Stimulated activated CD8-positive, alpha-beta memory T cell treated with anti-CD3 and anti-CD28 coated beads, Interleukin-4, amount 100 ng/mL, for 1 hour (primary cell): ENCODE measurements at places on chromosomes 2 and 18.

- DNase-seq = no peak
These were observed 1.3 kb upstream of the PDK1 start for GRCh38 chr2:172554352-172555271.

DNA sequence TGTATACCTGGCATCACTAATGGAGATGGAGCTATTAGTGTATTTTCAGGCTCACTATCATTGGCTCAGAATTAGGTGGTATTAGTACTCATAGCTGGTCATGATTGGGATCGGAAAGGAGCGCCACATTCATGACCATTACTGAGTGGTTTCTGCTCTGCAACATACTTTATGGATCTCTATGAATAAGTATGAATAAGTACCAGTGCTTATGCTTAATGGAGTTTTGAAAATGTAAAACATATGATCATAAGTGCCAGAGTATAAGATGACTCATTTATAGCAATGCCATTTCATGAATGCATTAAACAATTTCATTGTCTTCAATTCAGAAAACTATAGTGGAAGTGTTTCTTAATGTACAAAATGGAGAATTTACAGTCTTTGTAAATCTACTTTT lies 156.7 kb downstream of the GALNT3 start:
- no peak for DNase-seq

DNA sequence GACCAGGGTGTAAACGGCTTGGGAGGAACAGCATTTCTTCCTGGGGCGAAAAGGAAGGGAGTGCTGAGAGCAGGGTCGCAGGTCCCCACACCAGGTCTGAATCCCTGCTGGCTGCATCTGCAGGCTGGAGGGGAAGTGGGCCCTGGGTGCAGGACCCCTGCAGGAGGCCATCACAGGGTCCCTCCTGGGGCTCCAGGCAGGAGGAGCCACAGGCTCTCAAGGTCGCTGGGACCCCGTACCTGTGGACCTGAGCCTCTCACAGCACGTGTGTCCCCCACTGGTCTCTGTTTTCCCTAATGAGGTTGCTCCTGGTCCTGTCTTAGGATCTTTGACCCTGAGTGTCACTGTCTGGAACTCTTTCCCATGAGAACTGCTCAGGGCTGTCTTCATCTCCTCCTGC lies 147.8 kb upstream of the ZNF236 start:
- DNase-seq = no peak

- DNase-seq = no peak
These were observed 5.5 kb downstream of the TMEM177 start for GRCh38 chr2:119684518-119684917.

DNA sequence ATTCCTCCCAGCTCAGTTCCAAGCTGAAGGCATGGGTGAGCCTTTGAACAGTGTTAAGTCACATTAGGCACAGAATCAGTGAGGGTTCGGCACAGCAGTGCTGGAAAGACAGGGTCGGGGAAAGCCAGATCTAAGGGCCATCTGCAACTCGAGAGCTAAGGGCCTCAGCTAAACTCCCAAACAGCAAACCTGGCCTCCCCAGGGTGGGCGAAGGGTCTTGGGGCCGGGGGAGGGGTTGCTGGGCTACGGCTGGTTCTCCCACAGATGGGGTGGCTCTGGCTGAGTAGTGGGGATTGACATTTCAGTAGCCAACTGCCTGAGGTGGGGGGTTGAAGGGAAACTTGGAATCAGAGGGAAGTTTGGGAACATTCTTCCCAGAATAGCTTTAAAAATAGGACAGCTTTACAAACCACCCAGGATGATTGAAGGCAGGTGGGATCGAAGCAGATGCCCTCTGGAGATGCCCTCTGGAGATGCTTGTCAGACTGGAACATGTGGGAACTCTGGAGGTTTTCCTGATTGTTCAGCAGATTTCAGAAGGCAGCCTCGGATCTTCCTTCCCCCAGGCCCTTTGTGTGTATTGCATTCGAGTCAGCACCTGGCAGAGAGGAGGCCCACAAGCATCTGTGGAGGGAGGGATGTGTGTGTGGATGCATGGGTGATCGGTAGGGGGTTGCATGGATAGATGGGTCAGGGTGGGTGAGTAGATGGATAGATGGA lies 156.4 kb downstream of the SMAD7 start:
- DNase-seq = no peak

- DNase-seq = no peak
These were observed 58.4 kb downstream of the LRATD1 start for GRCh38 chr2:14690926-14691325.

- no peak for DNase-seq
These were observed 566.0 kb downstream of the TMX3 start for GRCh38 chr18:68148863-68149262.

DNA sequence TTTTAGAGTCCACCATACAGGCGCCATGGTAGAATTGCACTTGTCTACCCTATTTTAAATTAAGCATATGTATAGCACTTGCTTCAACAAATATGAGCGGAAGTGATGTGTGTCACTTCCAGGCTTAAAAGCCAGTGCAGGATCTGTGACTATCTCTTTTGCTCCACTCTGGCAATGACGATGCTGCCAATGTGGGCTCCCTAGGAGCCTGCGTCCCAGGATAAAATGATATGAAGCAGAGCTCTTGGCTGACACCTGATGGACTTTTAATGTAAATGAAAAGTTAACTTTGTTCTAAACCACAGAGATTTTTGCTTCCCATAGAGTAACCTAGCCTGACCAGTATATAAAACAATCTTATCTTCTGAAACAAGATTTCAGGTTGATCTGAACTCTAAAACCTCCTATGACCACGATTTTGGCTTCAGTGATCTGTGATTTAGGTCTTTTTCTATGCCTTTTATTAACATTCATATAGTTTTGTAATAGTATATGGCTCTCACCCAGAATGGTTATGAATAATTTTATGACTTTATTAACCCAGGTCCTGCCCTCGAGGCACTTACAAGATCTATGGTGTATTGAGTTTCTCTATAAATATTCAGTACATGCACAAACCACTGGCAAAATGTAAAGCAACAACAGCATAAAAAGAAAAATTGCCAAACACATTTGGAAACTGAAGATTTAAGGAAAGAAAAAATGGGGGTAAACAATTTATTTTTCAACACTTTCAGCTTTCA lies 422.5 kb upstream of the PIK3C3 start:
- no peak for DNase-seq

GRCh38 chr18:37438417-37439180 lies 127.0 kb downstream of the CELF4 start:
- no peak for DNase-seq

- DNase-seq = no peak
These were observed 72.3 kb downstream of the ABCA12 start for GRCh38 chr2:215066124-215066523.

DNA sequence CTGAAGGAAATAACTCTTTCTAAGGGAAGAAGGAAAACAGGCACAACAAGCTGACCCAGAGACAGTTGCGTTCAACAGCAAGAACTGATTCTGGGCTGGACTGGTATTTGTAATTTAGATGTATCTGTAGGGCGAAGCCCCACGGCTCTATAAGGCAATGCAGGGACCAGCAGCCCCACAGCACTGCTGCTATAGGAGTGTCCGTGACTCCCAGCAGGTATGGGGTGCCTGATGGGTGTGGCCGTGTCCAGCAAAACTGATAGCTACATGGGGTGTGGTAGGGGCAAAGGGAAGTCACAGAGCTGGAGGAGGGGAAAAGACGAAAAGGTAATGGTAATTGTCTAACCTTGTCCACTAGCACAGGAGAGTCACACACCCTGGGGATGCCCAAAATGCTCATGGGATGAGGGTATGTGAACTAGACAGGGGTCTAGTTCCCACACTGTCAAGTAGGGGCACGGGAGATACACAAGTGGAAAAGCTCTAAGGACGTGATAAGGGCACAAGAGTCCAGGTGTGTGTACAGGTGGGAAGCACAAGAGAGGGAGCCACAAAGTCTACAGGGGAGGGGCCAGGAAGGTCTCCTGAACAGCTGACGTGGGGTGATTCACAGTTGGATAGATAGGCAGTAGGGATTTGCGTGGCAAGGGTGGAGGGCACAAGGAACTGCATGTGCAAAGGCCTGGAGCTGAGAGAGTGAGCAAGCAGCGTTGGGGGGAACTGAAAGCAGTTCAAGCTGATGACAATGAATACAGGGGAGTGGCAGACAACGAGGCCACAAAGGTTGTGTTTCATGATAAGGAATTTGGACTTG lies 48.5 kb upstream of the ASPRV1 start:
- DNase-seq = no peak

DNA sequence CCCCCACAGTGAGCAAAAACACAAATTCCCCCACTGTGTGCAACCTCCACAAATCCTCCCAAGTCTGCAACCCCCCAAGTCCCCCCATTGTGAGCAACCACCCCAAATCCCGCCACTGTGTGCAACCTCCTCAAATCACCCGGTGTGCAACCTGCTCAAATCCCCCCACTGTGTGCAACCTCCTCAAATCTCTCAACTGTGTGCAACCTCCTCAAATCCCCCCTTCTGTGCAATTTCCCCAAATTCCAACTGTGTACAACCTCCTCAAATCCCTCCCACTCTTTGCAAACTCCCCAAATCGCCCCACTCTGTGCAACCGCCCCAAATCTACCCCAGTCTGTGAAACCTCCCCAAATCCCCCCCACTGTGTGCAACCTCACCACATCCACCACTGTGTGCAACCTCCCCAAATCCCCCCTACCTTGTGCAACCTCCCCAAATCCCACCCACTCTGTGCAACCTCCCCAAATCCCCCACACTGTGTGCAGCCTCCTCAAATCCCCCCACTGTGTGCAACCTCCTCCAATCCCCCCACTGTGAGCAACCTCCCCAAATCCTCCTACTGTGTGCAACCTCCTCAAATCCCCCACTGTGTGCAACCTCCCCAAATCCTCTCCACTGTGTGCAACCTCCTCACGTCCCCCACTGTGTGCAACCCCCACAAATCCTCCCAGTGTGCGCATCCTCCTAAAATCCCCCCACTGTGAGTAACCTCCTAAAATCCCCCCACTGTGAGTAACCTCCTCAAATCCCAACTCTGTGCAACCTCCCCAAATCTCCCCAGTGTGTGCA lies 115.2 kb downstream of the TPO start:
- DNase-seq = no peak

DNA sequence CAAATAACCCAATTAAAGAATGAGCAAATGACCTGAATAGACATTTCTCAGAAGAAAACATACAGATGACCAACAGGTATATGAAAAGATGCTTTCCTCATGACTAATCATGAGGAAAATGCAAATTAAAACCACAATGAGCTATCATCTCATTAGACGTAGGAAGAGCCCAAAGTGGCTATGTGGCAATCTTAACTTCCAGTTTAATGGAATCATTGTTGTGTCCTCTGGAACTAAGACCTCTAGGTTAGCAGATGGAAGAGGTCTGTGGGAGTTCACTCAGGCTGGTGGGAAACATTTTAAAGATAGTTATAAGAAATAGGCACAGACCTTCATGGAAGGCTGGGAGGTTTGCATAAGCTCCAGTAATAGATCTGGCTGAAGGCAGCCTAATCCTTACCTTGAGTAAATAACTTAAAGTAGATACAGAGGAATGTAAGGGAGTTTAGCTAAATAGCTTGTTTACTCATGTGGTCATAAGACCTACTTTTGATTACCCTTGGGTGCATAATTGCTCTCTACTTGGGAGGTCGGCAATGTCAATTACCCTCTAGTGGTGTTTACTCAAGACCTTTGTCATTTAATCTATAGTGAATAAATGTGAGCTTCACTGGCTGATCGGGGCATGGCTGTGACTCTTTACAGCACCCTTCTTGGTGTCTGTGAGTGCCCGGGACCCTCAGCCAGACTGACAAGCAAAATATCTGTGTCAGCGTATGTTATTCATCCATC lies 119.0 kb downstream of the GULP1 start:
- no peak for DNase-seq

DNA sequence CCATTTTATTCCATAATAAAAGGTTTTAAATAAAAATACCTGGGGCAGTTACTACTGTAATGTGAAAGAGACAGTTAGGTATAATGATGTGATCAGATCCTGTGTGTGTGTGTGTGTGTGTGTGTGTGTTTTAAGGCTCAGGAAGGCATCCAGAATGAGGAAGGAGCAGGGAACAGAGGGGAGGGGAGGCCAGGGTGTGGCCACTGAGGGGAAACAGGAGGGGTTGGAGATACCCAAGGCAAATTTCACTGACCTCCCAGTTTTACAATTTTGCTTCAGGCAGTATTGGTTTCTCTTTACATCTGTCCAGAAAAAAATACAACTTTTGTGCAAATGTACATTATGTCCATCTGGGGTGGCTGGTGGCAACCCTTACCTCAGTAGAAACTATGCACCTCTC lies 163.5 kb upstream of the FBXO11 start:
- DNase-seq = no peak

DNA sequence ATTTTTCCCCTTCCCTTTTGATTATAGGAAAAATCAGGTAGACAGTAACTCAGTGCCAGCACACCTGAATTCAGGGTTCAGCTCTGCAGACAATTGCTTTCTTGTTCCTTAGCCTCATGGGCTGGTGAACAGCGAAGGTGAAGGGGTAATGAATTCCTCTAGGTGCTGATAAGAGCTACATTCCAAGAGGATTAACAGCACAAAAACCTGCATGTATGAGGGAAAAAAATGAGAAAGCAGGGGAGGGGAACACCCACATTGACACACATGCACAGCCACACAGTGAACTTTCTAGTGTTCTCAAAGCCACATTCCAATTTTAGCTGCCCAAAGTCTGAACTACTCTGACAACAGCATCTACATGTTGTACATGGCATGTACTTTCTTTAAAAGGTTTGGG lies 46.1 kb downstream of the SPATS2L start:
- DNase-seq = no peak

- DNase-seq = no peak
These were observed 454.5 kb downstream of the XIRP2 start for GRCh38 chr2:167342769-167343168.

- peak; percentile 5 for DNase-seq
These were observed 455 bp upstream of the TLK1 start for GRCh38 chr2:171160956-171161740.

DNA sequence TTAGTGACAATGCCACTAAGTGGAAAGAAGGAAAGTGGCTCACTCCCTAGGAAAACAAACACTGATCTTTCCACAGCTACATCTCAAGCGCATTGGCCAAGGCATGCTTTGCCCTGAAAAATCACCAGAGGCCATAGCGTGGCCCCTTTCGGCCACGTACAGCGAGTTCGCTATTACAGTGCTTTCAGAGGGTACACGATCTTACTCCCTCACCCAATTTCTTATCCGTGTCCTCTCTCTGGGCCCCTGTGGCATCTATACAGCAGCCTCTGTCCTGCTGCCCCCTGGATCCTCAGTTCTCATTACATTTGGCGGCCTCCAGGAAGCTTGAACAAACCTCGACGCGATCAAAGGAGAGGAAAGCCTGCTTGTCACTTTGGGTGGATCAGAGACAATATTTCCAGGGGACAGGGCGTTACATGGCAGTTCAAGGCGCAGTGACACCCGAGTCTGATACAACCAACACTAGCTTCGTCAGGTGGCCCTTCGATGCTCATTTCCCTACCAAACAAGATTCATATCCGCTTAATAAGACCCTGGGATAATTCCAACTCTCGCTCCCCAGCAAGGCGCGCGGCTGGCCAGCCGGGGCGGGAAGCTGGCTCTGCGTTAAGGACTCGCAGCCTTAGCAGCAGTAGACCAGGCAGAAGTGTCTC lies 941 bp downstream of the SKOR2 start:
- DNase-seq = no peak
